Hematopoietic multipotent progenitor cell treated with erythropoietin and hydrocortisone succinate and interleukin-3 and kit ligand, for 17 days (in vitro differentiated cells): ENCODE measurements at places on chromosomes 4 and X.

DNA sequence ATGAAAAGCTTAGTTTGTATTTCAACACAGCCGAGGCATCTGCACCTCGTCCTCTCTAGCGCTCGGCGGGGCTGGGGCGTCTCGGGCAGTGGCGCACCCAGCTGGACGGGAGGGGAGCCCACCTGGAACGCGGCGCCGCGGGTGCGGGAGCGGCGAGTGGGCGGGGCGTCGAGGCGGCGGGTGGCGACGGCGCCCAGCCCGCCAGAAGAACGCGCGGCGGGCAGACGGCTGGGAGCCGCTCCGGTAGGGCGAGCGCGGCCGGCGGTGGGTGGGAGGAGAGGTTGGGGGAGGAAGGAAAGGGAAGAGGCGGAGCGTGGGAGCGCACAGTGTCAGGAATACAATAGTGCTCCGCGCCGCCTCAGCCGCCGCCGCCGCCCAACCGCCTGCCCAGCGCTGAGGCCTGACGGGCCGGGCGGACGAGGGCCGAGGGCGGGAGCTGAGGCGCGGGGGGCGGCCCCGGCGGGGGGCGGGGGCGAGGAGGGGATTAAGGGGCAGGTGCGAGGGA is at the start of gene JADE3:
JADE3 (plus strand) TSS at position 324 of the 505 bp plus-strand sequence. CDS start 72,474 bp downstream, outside the sequence.
- DNase-seq: no peak

GRCh38 chr4:52575406-52575805 is 83.7 kb downstream of the USP46 start:
- no peak for DNase-seq

DNA sequence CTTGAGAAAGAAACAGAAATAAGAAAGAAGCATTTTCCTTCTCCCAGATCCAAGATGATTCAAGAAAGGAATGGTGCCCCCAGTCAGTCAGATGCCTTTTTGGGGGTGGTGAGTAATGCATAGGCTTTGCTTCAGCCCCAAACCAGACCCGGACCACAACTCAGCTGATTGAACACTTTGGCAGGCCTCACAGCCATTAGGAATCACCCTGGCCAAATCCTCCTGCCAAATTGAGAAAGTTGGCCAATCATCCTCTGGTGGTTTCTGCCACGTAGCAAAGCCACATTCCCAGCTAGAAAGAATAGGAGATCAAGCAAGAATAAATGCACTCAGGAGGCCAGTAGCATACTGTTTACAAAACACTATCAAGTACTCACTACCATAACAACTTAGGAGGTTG is 33.7 kb downstream of the FRMD7 start:
- DNase-seq: no peak

- DNase-seq: no peak
Measured at GRCh38 chr4:22650771-22651170, 42.0 kb upstream of the GBA3 start.

DNA sequence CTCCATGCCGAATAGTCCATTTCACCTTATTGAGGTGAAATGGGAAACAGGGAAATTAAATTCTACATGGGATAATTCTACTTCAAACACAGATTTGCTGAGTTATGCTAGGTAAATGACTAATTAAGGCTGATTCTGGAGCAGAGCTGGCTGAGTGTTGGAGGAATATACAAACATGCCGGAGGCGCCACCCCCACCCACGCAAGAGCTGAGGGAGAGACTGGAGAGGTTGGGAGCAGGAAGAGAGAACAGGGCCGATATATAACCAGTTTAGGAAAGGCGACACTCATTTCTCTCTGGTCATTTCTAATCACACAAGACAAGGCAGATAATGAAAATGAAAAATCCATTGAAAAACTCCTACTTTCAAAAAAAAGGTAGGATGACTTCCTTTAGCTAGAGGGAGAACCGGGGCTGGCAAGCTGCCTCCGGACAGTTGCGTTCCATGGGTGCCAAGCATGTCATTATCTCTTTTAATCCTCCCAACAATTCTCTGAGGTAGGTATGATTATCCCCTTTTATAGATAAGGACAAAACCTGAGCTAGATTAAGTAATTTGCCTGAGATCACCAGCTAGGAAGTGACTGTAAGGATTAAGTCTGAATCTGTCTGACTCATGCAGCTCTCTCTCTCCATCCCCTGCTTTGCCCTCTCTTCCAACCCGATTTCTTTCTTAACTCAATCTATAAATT is 27.6 kb upstream of the CFAP299 start:
- DNase-seq: no peak

GRCh38 chr4:7901311-7901885 is 38.3 kb downstream of the AFAP1 start:
- DNase-seq: no peak

DNA sequence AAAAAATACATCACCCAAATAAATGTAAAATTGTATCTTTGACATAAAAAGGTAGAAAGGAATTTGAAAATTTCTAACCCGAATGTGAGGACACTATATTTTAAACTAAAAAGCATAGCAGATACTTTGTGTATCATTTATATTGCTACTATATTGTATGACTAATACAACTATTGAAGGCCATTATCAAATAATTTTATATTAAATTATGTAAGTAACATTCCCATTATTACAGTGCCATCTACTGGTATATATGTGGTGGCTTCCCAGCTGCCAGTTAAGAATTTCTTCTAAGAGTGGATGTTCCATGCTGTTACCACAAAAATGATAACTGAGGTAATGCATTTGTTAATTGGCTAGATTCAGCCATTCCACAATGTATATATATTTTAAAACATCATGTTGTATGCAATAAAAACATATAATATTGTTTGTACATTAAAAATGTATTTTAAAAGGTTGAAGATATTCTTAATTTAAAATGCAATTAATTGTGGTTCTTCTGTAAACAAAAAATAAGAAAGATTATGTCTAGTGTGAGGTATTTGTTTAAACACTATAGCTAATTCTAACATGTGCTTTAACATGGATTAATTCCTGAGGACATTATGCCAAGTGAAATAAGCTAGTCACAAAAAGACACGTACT is 65.3 kb downstream of the EGF start:
- DNase-seq: peak; percentile 24

DNA sequence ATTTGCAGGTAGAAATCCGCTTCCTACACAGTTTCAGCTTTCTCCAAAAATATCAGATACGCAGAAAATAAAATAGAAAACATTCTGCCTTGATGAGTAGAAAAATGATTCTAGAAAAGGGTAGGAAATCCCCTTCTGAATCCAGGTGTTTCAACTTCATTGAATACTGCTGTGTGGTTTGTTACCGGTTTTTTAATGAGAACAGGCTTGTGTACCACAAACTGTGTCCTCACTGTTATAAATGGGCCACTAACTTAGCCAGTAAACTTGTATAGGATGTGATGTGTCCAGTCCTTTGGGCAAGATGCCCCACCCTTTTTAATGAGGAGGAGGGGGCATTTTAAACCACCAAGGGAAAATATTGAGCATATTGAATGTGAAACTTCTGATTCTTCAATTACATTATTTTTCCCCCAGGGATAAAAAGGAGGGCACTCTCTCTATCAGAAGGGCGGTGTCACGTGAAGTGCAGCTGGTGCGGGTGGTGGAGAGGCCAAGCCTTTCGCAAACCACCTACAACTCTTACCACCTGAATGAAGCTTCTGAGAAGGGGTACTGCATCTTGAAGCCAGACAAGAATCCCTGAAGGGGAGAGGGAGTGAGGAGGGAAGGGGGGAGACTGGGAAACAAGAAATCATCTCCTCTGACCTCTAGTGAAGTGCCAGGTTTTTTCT is 4.5 kb downstream of the CXXC4 start:
- no peak for DNase-seq

- no peak for DNase-seq
Measured at GRCh38 chr4:184812651-184813181, 13.1 kb downstream of the ACSL1 start.

DNA sequence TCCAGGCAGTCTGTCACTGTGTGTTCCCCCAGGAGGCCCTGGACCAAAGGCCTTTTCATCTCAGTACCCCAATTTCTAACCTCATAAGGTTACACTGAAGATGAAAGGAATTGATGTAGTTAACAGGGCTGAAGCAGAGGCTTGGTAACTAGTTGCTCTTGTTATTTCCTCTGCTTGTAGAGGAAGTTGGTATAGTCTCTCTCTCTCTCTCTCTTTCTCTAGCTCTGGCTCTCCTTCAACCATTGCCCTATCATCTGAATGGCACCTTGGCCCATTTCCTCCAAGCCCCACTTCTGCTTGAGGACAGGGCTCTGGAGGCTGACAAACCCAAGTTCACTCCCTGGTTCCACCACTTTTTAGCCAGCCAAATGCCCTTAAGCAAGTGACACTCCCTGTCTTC is 96.1 kb downstream of the MAMLD1 start:
- DNase-seq: no peak

- DNase-seq: no peak
Measured at GRCh38 chr4:110108960-110109359, 89.5 kb downstream of the ELOVL6 start.

DNA sequence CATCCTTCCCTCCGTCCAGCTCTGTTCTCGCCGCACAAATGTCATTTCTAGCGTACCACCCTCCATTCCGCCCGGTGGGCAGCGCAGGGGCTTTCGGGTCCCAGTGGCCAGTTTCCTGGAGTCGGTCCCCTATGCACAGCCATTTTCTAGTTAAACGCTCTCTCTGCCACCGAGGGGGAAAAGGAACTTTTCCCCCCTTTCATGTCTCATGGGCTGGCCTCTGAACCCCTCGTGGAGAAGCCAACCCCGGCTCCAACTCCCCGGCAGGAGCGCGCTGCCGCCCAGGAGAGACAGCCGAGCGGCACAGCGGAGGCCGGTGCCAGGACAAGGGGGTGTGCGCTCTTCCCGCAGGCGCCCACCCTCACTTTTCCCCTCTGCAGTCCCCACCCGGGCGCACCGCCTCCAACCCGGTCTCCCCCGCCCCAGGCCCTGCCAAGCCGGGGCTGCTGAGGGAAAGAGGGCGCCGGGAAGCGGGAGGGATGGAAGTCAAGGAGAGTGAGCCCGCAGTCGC is 662 bp downstream of the APBB2 start:
- DNase-seq: no peak

GRCh38 chrX:43716696-43717095 is 60.6 kb downstream of the MAOA start:
- DNase-seq: no peak

- no peak for DNase-seq
Measured at GRCh38 chr4:181970366-181970765, 272.8 kb upstream of the TENM3 start.

GRCh38 chr4:145819853-145820181 is 118.8 kb downstream of the ZNF827 start:
- DNase-seq: no peak

DNA sequence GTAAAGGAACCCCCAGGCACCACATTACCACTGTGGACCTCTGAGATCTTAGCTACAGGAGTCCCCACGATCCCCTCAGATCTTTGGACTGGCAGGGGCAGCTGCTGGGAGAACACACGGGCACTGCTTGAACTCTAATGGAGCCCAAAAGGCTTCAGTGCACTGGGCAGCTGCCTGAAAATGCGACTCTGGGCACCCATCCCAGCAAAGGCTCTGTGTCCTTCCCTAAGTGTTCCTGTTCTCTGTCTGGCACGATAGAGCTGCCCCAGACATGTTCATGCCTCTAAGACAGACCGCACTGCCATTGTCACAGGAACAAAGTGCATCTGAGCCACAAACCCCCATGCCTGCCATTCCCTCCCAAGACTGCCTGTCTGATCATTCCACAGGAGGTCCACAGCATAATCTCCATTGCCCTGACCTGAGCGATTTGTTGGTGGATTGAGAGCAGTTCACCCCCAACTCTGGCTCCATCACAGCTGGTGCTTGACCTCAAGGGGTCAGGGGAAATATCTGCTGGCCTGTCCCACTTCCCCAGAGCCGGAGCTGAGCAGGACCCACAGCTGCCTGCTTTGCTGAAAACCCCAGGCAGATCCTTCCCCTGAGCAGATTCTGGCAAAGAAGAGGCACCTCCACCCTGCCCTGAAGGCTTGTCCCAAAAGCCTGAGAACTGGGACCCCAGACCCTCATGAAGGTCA is 436.0 kb upstream of the INTU start:
- DNase-seq: no peak

- no peak for DNase-seq
Measured at GRCh38 chr4:123379392-123379791, 17.2 kb upstream of the SPRY1 start.

- DNase-seq: no peak
Measured at GRCh38 chrX:124518885-124519284, 172.5 kb downstream of the SH2D1A start.

DNA sequence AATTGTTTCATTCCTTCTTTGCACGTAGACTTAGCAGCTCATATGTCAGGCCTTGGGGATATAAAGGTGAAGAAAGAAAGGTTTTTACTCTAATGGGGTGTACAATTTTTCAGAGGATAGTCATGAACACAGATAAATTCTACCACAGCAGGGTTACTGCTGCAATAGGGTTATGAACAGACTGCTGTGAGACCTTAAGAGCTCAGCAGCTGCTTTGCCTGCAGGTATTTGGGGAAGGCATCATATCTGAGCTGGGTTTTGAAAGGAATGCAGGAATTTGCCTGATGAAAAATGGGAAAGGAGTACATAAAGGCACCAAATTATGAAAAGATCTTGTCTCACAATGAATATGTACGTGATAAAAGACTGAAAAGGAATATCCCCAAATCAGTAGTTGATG is 128.9 kb downstream of the CEP135 start:
- DNase-seq: no peak

- no peak for DNase-seq
Measured at GRCh38 chr4:87025614-87026041, 90.8 kb downstream of the AFF1 start.

- DNase-seq: peak; percentile 83
Measured at GRCh38 chrX:55057675-55058249, 17.1 kb upstream of the PAGE2B start.

DNA sequence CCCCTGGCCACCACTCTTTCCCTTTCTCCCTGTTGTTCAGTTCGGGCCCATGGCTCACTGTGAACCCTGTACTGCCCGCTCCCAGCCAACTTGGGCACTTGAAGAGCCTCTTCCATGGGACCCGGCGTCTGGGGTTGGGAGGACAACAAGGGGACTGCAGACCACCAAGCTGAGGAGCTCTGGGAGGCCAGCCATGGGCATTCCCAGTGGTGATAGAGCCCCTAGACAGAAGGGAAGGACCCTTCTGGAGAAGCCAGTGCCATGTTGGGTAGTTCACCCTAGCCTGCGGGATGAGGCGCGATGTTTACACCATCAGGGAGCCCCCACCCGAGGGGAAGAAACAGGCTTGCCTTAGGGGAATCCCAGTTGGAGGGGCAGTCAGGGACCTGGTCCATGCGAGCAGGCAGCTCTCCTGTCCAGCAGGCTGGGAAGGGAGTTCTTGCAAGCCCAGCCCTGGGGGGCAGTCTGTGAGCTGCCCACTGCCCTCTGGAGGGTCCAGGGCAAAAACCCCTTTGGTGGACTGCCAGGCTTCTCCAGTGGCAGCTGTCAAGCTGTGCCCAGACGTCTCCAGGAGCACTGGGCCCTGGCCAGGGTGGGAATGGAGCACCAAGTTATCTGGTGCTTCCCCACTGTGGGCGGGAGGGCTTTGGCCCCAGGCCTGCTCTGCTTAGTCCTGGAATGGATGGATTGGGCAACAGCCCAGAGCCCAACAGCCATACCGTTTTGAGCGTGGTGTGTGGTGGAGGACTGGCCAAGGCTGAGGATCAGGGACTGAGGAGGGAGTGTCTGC is 23.7 kb upstream of the UBA1 start:
- DNase-seq: no peak
